Right renal pelvis (tissue), 4 donors: ENCODE measurements at places on chromosomes 3 and 15. TPM values are rescaled to one million over a fixed set of nuclear protein-coding genes. Genes with fewer than 3 reads are reported as not detected.

GRCh38 chr3:169153656-169154055 lies 509.9 kb downstream of the MECOM start:
- DNase-seq = no peak

DNA sequence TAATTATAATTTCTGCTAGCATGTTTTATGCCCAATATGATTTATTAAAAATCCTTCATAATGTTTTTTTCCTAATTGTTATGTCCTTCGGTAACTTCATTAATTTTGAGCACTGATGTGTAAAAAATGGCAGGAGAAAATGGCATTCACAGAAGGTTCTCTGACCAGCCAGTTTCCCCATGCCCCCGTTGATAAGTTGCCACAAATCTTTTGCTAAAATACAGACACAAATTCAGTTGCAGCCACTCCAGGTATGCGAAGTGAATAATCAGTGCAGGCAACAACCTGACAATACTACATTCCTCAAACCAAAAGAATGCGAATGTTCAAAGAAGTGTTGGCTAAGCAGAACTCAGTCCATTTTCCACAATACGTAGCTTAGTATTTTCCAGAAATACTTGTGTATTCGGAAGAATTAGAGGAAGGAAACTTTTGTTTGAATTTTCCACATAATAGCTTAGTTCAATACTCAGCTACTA lies 32.7 kb downstream of the CHL1 start:
- DNase-seq = no peak

DNA sequence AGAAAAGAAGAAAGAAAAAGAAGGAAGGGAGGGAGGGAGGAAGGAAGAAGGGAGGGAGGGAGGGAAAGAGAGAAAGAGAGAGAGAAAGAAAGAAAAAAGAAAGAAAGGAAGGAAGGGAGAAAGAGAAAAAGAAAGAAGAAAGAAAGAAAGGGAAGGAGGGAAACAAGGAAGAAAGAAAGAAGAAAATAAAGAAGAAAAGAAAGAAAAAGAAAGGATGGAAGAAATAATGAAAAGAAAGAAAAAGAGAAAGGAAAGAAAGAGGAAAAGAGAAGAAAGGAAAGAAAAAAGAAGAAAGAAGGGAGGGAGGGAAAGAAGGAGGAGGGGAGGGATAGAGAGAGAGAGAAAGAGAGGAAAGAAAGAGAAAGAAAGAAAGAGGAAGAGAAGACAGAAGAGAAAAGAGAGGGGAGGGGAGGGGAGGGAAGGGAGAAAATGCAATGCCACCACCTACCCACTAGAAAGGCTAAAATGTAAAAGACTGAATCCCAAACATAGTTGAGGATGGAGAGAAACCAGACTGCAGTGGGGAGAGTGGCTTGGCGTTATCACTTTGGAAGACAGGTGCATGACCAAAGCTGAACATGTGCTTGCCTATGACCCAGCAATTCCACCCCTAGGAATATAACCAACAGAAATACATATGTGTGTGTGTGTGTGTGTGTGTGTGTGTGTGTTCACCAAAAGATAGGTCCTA lies 66.9 kb upstream of the KLF13 start:
- DNase-seq = no peak

- no peak for DNase-seq
Measured at GRCh38 chr3:46923559-46924350, 46.2 kb downstream of the PTH1R start.

Gene SCN11A
- 0.80 TPM for polyA plus RNA-seq

- no peak for DNase-seq
Measured at GRCh38 chr3:29926378-29926777, 645.5 kb downstream of the RBMS3 start.

GRCh38 chr15:89101302-89102193 lies 13.3 kb downstream of the ABHD2 start:
- DNase-seq = no peak

DNA sequence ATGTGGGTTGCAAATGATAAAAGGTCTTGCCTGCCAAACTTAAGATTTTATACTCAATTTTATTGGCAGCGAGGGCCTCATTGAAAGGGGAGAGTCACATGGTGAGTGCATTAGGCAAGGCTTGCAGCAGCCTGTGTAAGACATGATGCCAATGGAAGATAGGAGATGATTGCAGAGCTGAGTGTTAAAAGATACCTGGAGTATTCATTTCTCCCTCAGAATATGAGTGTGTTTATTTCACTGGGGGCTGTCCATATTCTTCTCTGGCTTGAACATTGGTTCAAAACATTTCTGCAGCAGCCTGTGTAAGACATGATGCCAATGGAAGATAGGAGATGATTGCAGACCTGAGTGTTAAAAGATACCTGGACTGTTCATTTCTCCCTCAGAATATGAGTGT lies 165.2 kb upstream of the NUDT16 start:
- no peak for DNase-seq

- no peak for DNase-seq
Measured at GRCh38 chr3:4754180-4755086, 224.8 kb upstream of the BHLHE40 start.

DNA sequence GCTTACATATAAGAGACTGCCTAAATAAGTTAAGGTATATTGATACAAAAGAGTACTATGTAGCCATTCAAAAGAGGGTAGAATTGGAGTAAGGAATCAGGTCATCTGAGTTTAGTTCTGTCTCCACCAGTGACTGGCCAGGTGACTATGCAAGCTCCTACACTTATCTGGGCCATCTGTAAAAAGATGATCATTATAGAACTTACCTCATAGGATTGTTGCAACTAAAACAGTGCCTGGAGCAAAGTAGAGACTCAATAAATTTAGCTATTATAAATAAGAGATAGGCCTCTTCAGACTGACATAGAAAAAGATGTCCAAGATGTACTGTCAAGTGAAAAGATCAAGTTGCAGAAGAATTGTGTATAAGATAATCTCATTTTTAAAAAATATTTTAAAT lies 1.7 kb upstream of the ATP8B4 start:
- no peak for DNase-seq

Gene TLNRD1
- 8.1 TPM for polyA plus RNA-seq
